ENCODE measurements at places on chromosomes 2 and 18. TPM values are rescaled to one million over a fixed set of nuclear protein-coding genes. Genes with fewer than 3 reads are reported as not detected.

DNA sequence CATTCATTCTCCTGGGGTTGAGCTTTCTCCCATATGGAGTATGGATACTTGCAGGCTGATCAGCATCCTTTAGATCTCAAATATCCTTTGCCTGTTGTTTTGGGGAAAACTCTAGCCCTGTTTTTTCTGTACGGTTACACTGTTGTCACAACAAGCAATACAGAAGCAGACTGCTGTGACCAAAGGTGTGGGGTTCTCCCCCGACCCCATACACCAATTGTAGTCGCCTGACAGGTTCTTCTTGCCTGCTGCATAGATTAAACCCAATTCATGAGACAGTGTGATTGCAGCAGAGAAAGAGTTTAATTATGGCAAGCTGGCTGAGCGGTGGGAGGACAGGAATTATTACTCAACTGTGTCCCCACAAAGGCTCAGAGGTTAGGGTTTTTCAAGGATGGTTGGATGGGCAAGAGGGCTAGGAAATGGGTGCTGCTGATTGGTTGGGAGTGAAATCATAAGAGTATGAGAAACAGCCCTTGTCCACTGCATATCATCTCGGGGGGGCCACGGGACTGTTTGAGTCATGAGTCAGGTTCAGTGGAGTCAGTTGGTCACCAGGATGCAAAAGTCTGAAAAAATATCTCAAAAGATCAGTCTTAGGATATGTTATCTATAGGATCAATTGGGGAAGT lies 40.6 kb downstream of the ITGB1BP1 start:
- peak; percentile 72 for DNase-seq

GRCh38 chr2:189454009-189454408 lies 12.7 kb downstream of the WDR75 start:
- DNase-seq, result no peak

DNA sequence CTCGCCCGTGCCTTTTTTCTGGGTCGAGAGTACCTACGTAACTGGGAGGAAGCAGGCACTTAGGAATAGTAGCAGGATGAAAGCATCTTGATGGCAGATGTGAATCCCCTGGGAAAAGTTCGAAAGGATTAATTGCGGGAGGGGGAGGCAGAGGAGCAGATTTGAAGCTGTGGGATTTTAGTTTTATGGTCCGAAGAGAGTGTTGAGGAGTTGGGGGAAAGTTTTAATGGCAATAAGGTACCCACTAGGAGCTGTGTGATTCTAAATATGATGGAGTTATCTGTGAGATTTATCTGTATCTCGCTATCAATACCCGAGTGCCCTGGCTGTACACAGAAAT lies 1.1 kb downstream of the AGFG1 start:
- DNase-seq, result no peak

DNA sequence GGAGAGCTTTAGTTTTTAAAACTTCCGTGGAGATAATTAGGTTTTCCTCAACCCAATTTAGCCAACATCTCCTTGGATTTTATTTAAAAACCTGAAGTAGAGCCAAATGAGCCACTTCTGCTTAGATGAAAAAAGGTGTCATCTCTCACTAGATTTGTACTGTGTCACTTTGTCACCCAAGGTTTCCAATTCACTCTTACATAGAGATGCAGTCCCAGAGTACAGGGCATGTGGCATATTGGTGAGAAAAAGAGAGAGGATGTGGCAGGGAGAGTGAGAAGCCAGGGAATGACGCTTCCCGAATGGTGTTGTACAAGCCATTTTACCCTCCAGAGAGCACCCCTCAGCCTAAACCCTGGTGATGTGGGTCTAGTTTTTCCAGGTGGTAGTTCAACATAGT lies 44.4 kb upstream of the CTLA4 start:
- DNase-seq, result no peak

- no peak for DNase-seq
Measured at GRCh38 chr18:7512990-7513389, 54.1 kb upstream of the PTPRM start.

The PDE1A gene
- not detected for total RNA-seq

DNA sequence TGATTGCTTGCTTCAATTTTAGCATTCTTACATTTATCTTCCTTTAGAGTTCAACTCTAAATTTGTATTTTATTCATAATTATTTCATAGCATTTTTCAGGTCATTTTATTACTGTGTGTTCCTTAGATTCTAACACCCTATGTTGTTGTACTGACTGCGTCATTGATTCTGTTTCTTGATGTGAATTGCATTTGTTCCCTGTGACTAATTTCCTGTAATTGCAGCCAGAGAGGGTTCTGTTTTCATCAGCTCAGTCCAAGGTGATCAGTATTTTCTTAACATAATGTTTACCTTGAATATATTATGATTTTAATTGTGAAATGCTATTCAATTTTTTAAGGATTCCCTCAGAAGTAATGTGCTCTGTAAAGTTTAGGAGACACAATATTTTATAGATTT lies 970.2 kb upstream of the PIK3C3 start:
- DNase-seq, result no peak

GRCh38 chr2:128358941-128359731 lies 40.5 kb upstream of the HS6ST1 start:
- no peak for DNase-seq

Measured in epithelial cell of proximal tubule (primary cell).